ENCODE measurements at places on chromosomes 2 and 18. TPM values are rescaled to one million over a fixed set of nuclear protein-coding genes. Genes with fewer than 3 reads are reported as not detected.

The MSTN gene
- 18.8 TPM for total RNA-seq

The SALL3 gene
- total RNA-seq = not detected

The G6PC2 gene
- 1.0 TPM for total RNA-seq

The CFAP210 gene
- not detected for total RNA-seq

The ICOS gene
- 0.52 TPM for total RNA-seq

The RBKS gene
- 2.1 TPM for total RNA-seq

The SERPINB11 gene
- not detected for total RNA-seq

The FOXI3 gene
- total RNA-seq = not detected

The TEX44 gene
- total RNA-seq = not detected

The GATA6 gene
- 2.6 TPM for total RNA-seq

The CIB4 gene
- total RNA-seq = not detected

The ALPI gene
- not detected for total RNA-seq

The RBM44 gene
- 2.1 TPM for total RNA-seq

The SERPINB8 gene
- 1.0 TPM for total RNA-seq

The FRZB gene
- 6.8 TPM for total RNA-seq

The ZNF521 gene
- total RNA-seq = 40.2 TPM

The SULT1C3 gene
- total RNA-seq = not detected

The LOXHD1 gene
- total RNA-seq = 1.6 TPM

The DOK6 gene
- 3.1 TPM for total RNA-seq

The RAPH1 gene
- total RNA-seq = 42.8 TPM

The SLC9A4 gene
- not detected for total RNA-seq

The SERPINB13 gene
- not detected for total RNA-seq

The SERPINB12 gene
- total RNA-seq = not detected

The VIT gene
- 6.8 TPM for total RNA-seq

The SCRN3 gene
- total RNA-seq = 14.6 TPM

The ANKAR gene
- 31.8 TPM for total RNA-seq

The UGT1A5 gene
- not detected for total RNA-seq

The ANKRD53 gene
- total RNA-seq = 0.52 TPM

The RBM43 gene
- total RNA-seq = 6.3 TPM

The RTKN gene
- total RNA-seq = 26.6 TPM

The SULT1C4 gene
- 12.5 TPM for total RNA-seq

The DLGAP1 gene
- 0.52 TPM for total RNA-seq

The RNF144A gene
- total RNA-seq = 16.2 TPM

The CERKL gene
- not detected for total RNA-seq

The B4GALT6 gene
- total RNA-seq = 3.1 TPM

The CYP26B1 gene
- total RNA-seq = 6.8 TPM

The SF3B6 gene
- 88.2 TPM for total RNA-seq
